ENCODE measurements at places on chromosomes 4 and X. TPM values are rescaled to one million over a fixed set of nuclear protein-coding genes. Genes with fewer than 3 reads are reported as not detected.

Gene CSN2
- total RNA-seq = not detected

Gene XK
- total RNA-seq = 3.3 TPM

Gene MGAT4D
- total RNA-seq = not detected

Gene PGAM4
- total RNA-seq = not detected

Gene ATOH1
- total RNA-seq = not detected

Gene MED12
- 24.6 TPM for total RNA-seq

Gene GC
- 0.31 TPM for total RNA-seq

Gene PNMA5
- total RNA-seq = 3.0 TPM

Gene SRPX
- 2.5 TPM for total RNA-seq

Gene MYOZ2
- 0.62 TPM for total RNA-seq

Gene WDR17
- 80.5 TPM for total RNA-seq

Gene SSX4
- total RNA-seq = not detected

Gene SOD3
- total RNA-seq = not detected

Gene GDPD2
- total RNA-seq = 2.5 TPM

Gene ERAS
- not detected for total RNA-seq

Gene JAKMIP1
- total RNA-seq = 44.5 TPM

Gene CLCN4
- total RNA-seq = 68.6 TPM

Gene MBNL3
- total RNA-seq = 2.8 TPM

Gene SNCA
- 96.4 TPM for total RNA-seq

Gene ASMT
- 0.62 TPM for total RNA-seq

Gene DMRTC1
- not detected for total RNA-seq

Gene CLDN24
- not detected for total RNA-seq

Gene CSN1S1
- total RNA-seq = not detected

Gene TLR3
- 1.9 TPM for total RNA-seq

Gene CT45A10
- not detected for total RNA-seq

Gene PNCK
- 27.5 TPM for total RNA-seq

Gene KIAA1210
- under 0.01 TPM for total RNA-seq

Gene COL4A5
- total RNA-seq = 17.8 TPM

Gene TXK
- total RNA-seq = 3.1 TPM

Gene RASGEF1B
- 63.2 TPM for total RNA-seq

Gene DMD
- 78.5 TPM for total RNA-seq

Gene SORCS2
- 4.1 TPM for total RNA-seq

Gene SH3D19
- 5.5 TPM for total RNA-seq

Gene PROM1
- 43.5 TPM for total RNA-seq

Gene PF4V1
- total RNA-seq = 2.5 TPM

Gene ZAR1
- not detected for total RNA-seq

Gene SPANXN5
- not detected for total RNA-seq

Gene KCTD8
- 1.2 TPM for total RNA-seq

Gene STBD1
- total RNA-seq = 0.47 TPM

Gene GRPR
- total RNA-seq = 2.2 TPM

Measured in occipital lobe (tissue), 3 donors.